Smooth muscle cell of bladder (primary cell): ENCODE measurements at places on chromosomes 12 and 14. TPM values are rescaled to one million over a fixed set of nuclear protein-coding genes. Genes with fewer than 3 reads are reported as not detected.

LRP1-AS gene
- not detected in 2 replicates for total RNA-seq

TTC9 gene
- total RNA-seq = under 0.01 TPM in 2 replicates

ITGA7 gene
- total RNA-seq = 1.8 and 2.7 TPM in 2 replicates

TRIM9 gene
- under 0.01 and 0.18 TPM in 2 replicates for total RNA-seq

METAP2 gene
- 73.4 and 82.7 TPM in 2 replicates for total RNA-seq

DHH gene
- under 0.01 and 0.09 TPM in 2 replicates for total RNA-seq

IGF1 gene
- 9.0 and 11.7 TPM in 2 replicates for total RNA-seq

PZP gene
- not detected in 2 replicates for total RNA-seq

HOXC6 gene
- 0.18 and 0.28 TPM in 2 replicates for total RNA-seq

IGFBP6 gene
- 666 and 756 TPM in 2 replicates for total RNA-seq

VCPKMT gene
- 3.4 and 3.7 TPM in 2 replicates for total RNA-seq

DCN gene
- 1,181 and 1,320 TPM in 2 replicates for total RNA-seq

STAC3 gene
- 0.14 and 0.37 TPM in 2 replicates for total RNA-seq

KCNMB4 gene
- 0.14 and 1.8 TPM in 2 replicates for total RNA-seq

FOXA1 gene
- 0.09 TPM in 1 of 2 replicates, not detected in the other for total RNA-seq

SLC16A7 gene
- 42.3 and 48.8 TPM in 2 replicates for total RNA-seq

SMCO3 gene
- total RNA-seq = 0.71 and 0.92 TPM in 2 replicates

POTEM gene
- total RNA-seq = not detected in 2 replicates

SERPINA6 gene
- total RNA-seq = not detected in 2 replicates

HOXC13 gene
- not detected in 2 replicates for total RNA-seq

RPS6KL1 gene
- 0.28 and 0.46 TPM in 2 replicates for total RNA-seq

TGM1 gene
- 0.71 and 1.6 TPM in 2 replicates for total RNA-seq

IL26 gene
- not detected in 2 replicates for total RNA-seq

SLC6A13 gene
- 0.14 and 0.18 TPM in 2 replicates for total RNA-seq

ACSS3 gene
- 14.5 and 22.3 TPM in 2 replicates for total RNA-seq

CMA1 gene
- total RNA-seq = not detected in 2 replicates

MFAP5 gene
- total RNA-seq = 20.3 and 95.2 TPM in 2 replicates

CLMN gene
- total RNA-seq = 1.9 and 2.1 TPM in 2 replicates

PLXNC1 gene
- 3.3 and 7.7 TPM in 2 replicates for total RNA-seq

CLEC7A gene
- total RNA-seq = 0.14 TPM in 1 of 2 replicates, not detected in the other

ANO4 gene
- 0.46 and 2.4 TPM in 2 replicates for total RNA-seq
